SJSA1 (cell line): ENCODE measurements at places on chromosomes 2 and 18. TPM values are rescaled to one million over a fixed set of nuclear protein-coding genes. Genes with fewer than 3 reads are reported as not detected.

Gene DBI
- 98.6 and 173 TPM in 2 replicates for total RNA-seq

Gene MPV17
- total RNA-seq: 88.0 and 88.3 TPM in 2 replicates

Gene ELP2
- 43.1 and 43.3 TPM in 2 replicates for total RNA-seq

Gene ACSL3
- 70.0 and 100.0 TPM in 2 replicates for total RNA-seq

Gene DIPK1C
- total RNA-seq: not detected in 2 replicates

Gene LOXL3
- 10.4 and 14.8 TPM in 2 replicates for total RNA-seq

Gene CYS1
- 13.7 and 21.3 TPM in 2 replicates for total RNA-seq

Gene CFC1
- not detected in 2 replicates for total RNA-seq

Gene RUFY4
- total RNA-seq: not detected in 2 replicates

Gene CTNNA2
- not detected in 2 replicates for total RNA-seq

- DNase-seq: no peak
These were observed 18.7 kb downstream of the APCDD1 start for GRCh38 chr18:10473132-10473531.

GRCh38 chr2:45119038-45119437 lies 109.8 kb upstream of the SIX2 start:
- DNase-seq: no peak

DNA sequence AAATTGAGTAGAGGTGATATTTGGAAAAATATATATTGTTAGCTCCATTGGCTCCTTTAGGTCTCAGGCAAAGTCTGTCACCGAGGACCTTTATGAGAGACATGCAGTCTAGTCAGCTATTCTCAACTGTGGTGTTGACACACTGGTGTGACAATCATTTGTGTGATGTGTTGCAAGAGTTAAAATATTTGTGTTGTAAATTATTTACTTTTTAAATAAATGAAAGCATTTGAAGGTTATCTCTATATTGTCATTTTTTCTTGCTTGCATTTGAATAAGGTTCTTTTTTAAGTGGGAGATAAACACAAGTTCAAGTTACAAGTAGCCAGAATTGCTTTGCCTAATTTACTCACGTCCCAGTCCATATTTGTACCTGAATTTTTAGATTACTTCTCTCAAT lies 4.3 kb downstream of the REL start:
- DNase-seq: no peak

DNA sequence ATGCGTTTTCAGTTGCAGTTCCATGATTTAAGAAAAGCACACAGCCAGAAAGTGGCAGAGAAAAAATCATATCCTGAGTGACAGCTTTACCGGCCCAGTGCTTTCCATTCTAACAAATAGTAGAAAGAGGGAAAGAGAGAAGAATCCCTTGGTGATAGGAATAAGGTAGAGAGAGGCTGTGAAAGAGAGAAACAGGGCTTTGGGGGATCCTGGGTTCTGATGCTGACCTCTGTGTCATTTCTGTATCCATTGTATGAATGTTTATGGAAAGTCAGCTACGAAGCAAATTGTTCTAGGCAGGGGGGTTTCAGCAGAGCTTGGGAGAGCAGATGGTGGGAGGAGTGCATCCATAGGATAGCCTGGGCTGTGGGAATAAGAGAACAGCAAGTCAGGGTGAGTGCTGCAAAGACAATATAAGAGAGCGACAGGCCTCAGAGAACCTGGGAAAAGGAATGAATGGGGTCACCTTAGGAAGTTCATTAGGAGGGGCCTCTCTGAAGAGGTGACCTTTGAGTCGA lies 203.4 kb upstream of the TNP1 start:
- no peak for DNase-seq

DNA sequence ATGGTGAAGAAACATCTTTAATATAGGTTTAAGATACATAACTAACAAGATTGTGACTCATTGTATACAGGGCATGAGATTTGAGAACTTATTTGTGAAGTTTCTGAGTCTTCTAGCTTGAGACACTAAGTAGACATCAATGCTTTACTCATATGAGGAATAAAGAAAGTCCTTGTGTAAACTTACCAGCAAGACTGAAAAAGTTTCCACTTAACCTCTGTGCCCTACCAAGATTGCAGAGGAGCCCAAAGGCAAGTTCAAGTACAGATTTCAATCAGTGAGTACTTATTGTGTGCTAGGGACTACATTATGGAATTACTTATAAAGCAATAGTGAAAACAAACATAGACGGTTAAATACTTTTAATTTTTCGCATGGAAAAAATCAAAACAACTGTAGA lies 1041.2 kb upstream of the CELF4 start:
- DNase-seq: no peak

DNA sequence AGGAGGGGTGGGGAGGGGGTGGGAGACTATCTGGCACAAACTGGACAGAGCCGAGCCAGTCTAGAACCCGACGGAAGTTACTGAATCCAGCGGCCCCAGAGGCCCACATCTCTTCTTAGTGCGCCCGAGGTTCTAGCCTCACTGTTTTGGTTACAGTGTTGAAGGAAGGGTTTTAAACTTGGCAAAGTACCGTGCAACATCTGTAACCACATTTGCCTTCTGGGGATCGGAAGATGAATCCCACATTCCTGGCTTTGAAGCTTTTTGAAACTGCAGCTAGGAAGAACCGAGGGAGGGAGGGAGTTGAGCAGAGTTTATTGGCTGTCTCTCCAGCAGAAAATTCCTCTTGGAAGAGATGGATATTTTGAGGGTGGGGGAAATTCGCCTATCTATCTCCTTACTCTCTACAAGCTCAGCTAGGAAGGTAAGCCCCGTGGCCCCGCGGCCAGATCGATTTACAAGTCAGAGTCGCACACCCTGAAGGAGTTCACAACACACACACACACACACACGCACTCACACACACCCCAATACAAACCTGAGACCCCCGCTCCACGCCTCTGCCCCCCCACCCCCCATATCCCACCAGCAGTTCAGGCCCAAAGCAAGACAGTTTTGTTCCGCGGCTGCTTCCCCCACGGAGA lies 1.0 kb downstream of the ACVR1 start:
- DNase-seq: peak; percentile 59

DNA sequence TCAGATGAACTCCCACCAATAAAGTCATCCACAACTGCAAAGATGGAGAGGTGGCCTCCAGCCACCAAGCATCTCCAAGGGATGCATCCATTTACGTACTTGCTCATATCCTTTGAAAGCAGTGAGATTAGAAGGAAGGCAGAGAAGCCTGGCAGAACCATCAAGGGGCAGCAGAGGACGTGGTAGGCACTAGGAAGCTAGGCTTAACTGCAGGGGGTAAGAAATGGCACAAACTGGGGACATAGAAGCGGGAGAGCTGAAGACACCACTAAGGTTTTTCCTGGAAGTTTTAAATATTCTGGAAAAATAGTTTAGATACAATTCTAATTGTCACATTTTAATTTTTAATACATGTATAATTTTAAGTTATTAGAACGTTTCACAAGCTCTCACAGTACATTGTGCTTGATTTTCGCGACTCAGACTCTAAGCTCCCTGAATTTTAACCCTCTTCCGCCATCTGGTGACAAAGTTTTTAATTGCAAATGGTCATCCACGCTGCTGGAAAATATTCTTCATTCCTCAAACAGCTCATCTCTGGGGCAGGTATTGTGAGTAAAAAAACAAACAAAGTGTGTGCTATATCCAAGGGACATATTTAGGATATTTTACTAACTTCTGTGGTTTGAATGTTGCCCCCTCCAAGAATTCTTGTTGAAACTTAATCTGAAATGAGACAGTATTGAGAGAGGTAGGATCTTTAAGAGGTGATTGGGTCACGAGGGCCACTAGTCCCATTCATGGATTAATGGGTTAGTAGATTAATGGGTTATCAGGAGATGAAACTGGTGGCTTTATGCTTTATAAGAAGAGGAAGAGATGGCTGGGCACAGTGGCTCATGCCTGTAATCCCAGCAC lies 1.6 kb upstream of the PSTPIP2 start:
- peak; percentile 67 for DNase-seq

DNA sequence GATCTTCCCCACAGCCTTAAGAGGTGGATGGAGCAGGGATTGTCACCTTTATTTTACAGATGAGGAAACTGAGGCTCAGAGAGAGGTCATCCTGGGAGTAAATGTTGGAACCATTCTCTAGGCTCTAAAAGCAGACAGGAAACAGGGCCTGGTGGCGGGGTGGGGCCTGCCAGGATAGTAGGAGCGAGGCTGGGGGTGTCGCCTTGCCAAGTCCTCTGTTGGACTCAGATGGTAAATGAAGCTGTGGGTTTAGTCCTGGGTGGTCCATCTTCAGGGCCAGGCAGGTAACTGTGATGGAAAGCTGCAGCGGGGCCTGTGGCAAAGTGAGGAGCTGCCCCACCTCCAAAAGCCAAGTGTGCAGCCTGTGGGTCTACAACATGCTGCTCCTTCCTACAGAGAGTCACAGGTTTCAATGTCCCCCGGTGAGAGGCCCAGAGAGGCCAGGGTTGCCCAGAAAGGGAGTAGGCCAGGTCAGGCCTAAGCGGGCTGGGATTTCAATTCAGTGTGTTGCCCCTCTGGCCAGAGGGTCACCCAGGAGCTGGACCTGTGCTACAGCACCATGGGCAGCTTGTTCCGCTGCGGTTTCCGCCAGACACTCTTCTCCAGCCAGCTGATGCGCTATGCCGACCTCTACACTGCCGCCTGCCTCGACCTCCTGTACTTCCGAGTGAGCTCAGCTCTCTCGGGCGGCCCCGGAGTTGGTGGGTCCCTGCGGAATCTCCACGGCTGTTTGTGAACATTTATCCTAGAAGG lies 6.6 kb downstream of the NT5DC4 start:
- DNase-seq: no peak

DNA sequence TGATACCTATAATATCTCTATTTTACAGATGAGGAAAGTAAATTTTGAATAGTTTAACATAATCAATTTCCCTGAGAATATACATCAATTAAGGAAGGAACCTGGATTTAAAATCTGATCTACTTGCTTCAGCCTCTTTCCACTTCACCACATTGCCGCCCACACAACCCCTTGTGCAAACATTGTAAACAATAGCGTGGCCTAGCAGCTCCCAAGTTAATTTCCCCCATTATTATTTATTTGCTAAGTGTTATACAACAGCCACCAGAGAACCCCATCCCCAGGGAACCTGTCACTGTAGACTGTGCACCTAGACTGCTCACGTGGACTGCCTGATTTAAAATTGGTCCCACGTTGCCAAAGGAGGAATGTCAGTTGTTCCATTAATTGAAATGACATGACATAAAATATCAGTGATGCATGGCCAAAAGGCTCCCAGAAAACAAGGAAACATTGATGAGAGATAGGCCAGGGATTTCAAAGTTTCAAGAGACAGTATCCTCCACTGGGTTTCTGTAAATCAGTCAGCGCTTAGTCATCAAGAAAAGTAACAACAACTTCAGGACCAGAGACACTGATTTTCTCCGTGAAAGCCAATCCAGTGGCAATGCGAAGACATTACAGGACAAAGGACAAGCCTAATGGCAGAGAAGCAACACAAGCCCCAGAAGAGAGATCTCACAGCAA lies 41.3 kb downstream of the SCG2 start:
- no peak for DNase-seq

GRCh38 chr2:69210385-69210784 lies 176.6 kb downstream of the GFPT1 start:
- no peak for DNase-seq

GRCh38 chr18:13584825-13585224 lies 141.5 kb downstream of the FAM210A start:
- no peak for DNase-seq

DNA sequence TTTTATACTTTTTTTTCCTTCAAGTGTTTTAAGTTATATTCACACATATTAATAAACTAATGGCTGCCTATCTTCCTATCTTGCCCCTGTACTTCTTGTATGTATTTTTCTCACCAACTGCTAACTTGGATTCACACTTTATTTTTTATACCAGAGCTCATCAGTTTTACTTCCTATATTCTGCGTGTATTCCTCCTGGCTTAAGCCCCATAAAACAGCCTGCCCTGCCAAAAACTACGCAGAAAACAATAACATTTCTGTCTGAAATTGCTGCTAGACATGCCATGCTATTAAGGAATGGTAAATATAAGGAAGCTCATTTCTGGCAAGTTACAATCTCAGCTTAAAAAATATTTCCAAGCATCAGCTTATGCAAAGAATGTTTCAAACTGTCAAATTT lies 172.3 kb downstream of the UBE2E3 start:
- peak; percentile 63 for DNase-seq

DNA sequence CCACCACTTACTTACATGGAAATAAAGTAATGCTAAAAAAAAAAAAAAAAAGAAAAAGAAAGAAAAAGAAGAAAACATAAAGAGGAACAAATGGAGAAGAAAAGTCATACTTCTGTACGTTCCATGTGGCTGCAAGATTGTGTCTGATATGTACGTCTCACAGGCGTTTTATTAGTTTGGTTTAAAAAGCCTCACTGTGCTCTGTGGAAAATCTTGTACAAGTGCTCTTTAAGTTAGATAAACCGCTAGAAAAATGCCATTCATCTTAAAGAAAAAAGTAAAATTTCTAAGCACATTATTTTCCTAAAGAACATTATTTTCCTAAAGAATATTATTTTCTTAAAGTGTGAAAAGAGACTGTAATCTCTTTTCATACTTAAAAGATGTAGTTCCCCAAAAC lies 165.1 kb downstream of the ZNF521 start:
- DNase-seq: no peak
